ENCODE measurements at places on chromosomes 2 and 18.

- DNase-seq = peak; percentile 95
Observed at GRCh38 chr18:44896846-44897245, 216.2 kb downstream of the SETBP1 start.

- no peak for DNase-seq
Observed at GRCh38 chr2:14716319-14716718, 83.8 kb downstream of the LRATD1 start.

GRCh38 chr2:26529406-26530239 is 51.7 kb upstream of the OTOF start:
- DNase-seq = no peak

DNA sequence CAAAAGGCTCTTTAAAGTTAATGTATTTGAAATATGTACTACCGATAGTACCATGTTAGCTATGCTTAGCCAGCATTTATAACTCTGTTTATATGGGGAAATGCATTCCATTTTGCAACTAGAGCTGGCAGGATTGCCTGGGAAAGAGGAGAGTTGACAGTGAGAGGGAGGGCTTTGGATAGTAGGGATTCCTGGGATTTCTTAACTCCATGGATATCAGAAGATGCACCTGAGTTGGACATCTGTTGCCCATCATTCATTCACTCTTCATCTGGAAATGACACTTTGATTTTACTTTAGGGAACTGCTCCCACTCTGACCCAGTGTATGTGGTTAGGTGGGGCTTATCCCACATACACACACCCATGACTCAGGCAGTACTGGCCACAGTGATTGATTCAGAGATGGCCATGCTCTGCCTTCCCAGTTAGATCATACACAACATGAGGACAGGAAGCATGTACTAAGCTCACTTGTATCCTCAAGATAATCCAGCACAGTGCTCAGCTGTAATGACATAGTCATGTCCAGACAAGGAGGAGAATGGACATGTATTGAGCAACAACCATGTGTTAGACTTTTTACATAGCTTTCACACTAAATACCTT is 248.8 kb downstream of the MREG start:
- DNase-seq = no peak

GRCh38 chr2:192072261-192072660 is 122.5 kb downstream of the TMEFF2 start:
- DNase-seq = no peak

Measured in NCI-H1092 (cell line).